ENCODE measurements at places on chromosomes 5 and 9.

GRCh38 chr5:168646335-168646734, 67.2 kb upstream of the PANK3 start:
- no peak for DNase-seq

GRCh38 chr9:121827251-121827967, 176.0 kb downstream of the DAB2IP start:
- no peak for DNase-seq

- DNase-seq, result no peak
These were observed 23.3 kb downstream of the LRSAM1 start for GRCh38 chr9:127474592-127474991.

GRCh38 chr9:120931231-120932085, 4.9 kb upstream of the TRAF1 start:
- DNase-seq, result no peak

DNA sequence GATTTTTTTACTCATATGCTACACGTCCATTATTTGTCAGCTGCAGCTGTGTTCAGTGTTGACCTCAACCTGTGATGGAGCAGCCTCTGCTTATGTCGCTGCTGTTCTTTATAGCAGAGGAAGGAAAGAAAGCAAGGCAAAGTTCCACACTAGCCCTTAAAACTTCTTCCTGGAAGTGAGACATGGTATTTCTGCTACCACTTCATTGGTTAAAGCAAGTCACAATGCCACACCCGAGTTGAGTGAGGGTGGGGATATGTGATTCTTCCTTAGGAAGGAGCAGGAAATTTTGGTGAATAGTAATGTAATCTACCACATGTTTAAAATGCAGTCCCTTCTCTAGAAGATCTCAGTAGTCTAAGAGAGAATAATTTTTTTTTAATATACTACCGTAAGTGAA, 224.8 kb upstream of the DMRT1 start:
- DNase-seq, result no peak

- DNase-seq, result no peak
These were observed 327.0 kb downstream of the TRIM32 start for GRCh38 chr9:117014061-117014460.

DNA sequence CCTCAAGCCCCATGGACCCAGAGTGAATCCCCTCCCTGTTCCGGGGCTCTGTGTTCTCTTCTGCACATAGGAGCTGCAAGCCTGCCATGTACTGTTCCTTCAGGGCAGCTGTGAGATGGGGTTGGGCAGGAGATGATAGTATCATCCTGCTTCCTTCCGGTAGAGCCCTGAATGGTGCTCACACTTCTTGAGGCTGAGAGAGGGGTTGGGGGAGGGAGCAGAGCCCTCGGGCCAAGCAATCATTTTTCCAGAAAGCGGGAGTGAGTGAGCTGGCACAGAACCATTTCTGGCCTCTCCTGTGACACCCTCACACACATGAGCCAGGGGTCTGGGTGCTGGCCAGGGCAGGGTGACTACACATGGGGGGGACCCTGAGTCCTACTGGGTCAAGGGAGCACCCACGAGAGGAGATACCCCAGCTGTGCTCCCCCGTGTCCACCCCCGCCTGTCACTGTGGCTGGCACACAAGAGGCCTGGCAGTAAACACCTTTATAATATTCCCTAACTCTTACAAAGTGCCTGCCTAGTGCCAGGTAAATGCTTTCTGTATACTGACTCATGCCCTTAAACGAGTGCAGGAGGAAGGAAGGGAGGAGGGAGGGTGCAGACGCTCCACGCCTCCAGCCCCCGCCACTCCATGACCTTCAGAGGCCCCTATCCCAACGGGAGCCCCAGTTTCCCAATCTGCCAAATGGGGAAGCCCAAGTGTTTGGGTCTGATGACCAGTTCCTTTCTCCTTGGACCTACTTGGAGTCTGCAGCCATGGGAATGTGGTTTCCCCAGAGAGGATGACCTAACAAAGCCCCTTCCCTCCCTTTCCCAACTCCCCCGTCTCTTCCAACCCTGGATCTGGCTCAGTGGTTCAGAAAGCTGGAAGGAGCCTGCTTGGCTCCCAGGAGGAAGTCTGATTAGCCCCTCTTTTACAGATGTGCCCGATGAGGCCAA, 15.5 kb downstream of the AKNA start:
- no peak for DNase-seq

GRCh38 chr5:14056039-14056438, 87.1 kb upstream of the TRIO start:
- no peak for DNase-seq

DNA sequence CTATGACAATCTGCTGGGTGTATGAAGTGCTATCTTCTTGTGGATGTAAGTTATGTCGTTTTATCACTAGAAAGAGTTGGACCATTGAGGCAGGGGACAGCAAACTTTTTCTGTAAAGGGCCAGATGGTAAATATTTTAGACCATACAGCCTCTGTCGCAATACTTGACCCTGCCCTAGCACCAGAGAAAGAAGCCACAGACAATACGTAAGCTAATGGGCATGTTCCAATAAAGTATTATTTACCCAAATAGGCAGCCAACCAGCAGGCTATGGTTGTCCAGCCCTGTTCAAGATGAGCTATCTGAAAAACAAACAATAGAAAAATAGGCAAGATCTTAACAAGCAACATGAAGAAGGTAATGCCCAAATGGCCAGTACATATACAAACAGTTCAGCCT, 36.4 kb downstream of the MTX3 start:
- no peak for DNase-seq

DNA sequence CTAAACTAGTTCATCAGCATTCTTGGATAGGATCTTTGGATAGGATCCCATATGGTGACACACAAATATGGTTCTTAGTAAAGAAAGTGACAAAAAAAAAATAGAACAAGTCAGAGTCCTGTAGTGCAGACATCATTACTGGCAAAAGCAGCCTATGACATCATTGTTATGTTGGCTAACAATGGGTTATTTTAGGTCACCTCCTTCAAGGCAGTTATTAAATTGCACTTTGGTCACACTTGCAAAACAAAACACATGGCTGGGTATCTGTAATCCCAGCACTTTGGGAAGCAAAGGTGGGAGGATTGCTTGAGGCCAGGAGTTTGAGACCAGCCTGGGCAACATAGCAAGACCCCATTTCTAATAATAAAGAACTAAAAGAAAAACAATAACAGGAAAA, 185.9 kb downstream of the KIAA0825 start:
- no peak for DNase-seq

DNA sequence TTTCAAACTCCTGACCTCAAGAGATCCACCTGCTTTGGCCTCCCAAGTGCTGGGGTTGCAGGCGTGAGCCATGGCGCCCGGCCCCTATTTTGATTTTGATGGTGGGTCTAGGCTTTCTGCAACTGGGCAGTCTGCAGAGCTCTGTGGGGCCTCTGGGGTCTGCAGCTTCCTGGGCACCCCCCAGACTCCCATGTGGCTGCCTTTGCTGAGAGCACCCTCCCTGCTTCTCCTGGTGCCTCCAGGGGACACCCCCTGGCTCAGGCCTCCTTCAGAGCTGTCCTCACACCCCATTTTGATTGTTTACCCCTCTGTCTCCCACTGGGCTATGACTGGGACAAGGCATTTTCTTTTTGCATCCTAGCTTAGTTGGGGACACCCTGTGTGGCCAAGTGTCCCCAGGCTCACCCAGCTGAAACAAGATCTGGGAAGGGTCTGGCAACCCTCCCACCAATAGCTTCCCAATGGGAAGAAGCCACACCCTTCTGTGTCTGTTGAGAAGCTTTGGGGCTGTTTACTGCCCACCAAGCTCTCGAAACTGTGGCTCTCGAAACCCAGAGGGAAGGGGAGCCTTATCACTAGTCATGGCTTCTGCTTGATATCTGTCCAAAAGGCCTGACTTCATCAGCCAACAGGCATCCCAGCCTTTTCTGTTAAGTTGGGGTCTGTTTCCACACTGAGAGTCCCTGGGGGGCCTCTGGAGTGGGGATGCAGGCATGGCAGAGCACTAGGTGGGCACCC, 204.4 kb upstream of the IER5L start:
- no peak for DNase-seq

DNA sequence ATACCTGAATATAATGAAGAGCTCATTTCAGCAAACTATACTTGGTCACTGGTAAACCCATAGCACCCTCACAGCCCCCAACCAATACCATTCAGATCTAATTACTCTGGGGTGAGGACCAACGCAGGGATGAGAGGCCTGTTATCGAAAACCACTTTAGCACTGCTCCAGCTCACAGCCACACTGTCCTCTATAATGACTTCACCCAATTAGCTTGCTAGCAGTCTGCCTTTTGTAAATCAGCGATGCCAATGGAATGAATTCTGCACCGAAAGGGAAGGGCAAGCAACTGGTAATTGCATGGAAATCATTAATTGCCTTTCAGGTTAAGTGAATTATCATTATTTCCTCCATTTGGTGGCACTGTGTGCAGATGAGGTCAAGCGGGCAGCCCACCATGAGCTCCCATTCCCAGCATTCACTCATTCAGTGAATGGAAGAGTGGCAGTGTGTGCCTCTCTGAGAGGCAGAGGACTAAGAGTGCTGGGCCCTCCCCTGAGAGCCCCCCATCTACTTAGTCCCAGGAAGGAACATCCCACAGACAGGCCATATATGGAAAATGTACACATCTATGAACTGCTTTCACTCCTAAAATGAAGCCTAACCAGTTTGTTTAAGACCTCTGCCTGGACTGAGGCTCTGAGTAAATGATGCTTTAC, 262.1 kb downstream of the SPOCK1 start:
- DNase-seq, result no peak

DNA sequence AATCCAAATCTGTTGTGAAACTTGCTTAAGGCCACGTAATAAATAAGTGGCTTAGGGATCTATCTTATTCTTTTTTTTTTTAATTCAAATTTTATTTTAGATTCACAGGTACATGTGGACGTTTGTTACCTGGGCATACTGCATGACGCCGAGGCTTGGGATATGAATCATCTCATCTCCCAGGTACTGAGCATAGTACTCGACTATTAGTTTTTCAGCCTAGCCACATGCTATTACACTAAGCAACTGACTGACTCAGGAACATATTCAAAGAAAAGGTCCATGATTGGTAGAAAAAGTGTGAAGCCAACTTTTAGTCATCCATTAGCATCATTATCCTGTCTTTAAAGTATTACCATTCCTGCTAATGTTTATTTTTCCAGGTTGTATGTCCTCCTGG, 1103.5 kb upstream of the DMAC1 start:
- DNase-seq, result no peak

DNA sequence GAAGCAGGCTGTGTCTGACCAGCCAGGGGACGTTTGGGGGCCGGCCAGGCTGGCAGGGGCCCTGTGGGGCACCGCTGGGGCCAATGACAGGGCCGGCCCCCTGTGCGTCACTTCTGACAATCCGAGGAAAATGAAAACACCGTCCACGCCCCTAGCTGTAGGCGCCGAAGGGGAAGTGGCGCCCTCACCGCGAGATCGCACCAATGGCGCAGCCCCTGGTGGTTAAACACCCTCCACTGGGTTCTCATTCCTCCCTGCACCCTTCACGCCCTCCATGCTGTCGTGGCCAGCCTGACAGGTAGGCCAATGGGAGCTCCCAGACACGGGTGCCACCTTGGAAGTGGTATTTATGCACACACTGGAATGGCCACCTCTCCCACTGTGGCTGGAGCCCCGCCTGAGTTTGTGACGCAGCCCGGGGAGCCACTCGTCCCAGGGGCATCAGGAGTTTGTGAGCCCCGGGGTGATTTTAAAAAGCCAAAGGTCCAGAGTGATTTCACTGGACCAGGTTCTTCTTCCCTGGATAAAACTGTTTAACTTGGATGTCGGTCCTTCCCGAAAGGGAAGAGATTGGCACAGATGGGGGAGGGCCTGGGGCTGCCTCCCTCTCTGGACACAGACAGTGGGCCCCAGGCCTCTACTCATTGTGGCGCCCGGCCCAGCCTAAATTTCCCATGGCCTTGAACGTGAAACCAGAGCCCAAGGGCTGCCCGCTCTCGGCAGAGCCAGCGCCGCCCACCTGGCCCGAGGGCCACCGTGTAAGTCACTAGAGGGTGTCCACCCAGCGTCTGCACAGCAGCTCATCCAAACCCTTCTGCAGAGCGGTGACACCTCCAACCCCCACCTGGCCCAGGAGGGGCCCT, 49.7 kb downstream of the NKD2 start:
- DNase-seq, result no peak

DNA sequence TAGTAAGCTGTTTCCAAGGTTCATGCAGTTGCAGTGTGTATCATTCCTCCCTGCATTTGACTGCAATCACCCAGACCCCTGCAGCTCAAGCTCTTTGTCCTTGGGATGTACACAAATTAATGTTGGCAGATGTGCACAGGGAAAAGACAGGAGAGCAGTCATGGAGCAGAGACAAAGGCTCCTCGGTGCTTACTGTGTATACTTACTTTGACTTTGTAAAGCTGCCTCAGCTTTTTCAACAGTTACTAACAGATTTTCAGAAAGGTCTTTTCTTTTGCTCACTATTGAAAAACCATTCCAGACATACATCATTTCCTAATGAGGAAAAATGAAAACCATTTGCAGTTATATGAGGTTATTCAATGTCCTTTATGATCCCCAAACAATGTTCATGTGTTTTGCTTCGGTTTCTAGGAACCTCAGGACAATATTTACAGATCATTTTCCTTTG, 124.9 kb downstream of the TTC39B start:
- no peak for DNase-seq

DNA sequence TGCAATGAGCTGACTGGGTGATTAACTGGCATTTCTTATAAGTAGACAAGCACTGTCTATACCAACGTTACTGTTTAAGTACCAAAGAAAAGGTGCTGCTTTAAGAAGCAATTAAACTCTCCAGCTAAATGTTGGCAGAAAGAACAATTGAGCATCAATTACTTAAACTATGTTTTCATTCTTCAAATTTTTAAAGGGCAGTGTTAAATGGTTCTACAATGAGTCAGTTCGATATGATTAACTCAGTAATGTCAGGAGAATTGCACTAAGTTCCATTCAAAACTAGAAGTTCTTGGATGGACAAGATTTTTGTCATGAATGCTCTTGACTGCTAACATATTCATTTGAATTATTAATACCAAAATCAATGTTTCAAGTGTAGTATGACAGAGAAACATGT, 593.7 kb downstream of the DNAH5 start:
- DNase-seq, result no peak

- DNase-seq, result no peak
These were observed 138.2 kb upstream of the PLPPR1 start for GRCh38 chr9:100890321-100890720.

GRCh38 chr5:170168002-170168401, 62.3 kb downstream of the FOXI1 start:
- DNase-seq, result no peak

- no peak for DNase-seq
These were observed 48.3 kb downstream of the DAP start for GRCh38 chr5:10712574-10713366.

- no peak for DNase-seq
These were observed 50.9 kb downstream of the ANKRD31 start for GRCh38 chr5:75185763-75186162.

- no peak for DNase-seq
These were observed 411.6 kb downstream of the BNC2 start for GRCh38 chr9:16458696-16459420.

GRCh38 chr9:135827301-135827700, 80.0 kb downstream of the CAMSAP1 start:
- no peak for DNase-seq

- no peak for DNase-seq
These were observed 147.4 kb upstream of the LRRTM2 start for GRCh38 chr5:139022528-139022927.

Measured in stimulated activated CD8-positive, alpha-beta memory T cell treated with anti-CD3 and anti-CD28 coated beads, Interleukin-4, amount 100 ng/mL, for 1 hour (primary cell).